ENCODE measurements at places on chromosomes 16 and 17.
A peak's percentile ranks its signal among the peaks of the same experiment; 100 is the strongest.

- no peak for DNase-seq
Measured at GRCh38 chr16:12553191-12553590, 250.5 kb downstream of the CPPED1 start.

DNA sequence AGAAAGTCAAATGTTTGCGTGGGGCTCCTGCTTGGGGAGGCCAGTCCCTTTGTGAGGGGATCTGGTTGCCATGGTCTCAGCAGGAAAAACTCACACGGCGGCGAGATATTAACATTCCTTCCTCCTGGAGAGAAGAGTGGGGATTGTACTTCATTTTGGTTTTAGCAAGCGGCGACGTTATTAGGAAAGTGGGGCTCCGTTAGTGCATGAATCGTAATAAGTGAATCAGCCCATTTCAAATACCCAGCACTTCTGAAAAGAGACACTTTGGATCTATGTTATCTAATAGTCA, 41.6 kb upstream of the METRNL start:
- DNase-seq: no peak

DNA sequence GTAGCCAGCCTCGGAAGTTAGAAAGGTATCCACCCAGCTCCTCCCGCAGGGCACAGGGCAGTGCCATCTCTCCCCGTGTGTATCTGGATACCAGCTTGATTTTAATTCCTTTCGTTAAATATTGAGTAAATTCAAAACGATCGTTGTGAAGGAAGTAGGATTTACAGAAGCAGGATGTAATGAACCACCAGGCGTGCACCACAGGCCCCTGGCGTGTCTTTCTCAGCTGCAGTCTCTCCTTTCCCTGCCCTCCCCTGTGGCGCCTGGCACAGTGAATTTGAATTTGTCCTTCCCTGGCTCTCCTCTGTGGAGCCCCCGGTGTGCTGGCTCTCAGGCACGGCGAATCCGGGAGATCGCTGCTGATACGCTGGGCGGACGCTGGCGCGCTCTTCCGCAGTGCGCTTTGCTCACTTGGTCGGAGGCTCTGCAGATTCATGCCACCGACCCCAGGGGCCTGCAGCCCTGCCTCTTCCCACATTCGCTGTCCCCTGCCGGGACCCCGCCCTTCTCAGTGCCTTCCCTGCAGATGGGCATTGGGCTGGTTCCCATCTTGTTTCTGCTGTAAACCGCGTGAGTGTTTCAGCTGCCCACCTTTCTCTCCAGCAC, 164.6 kb downstream of the RPTOR start:
- no peak for DNase-seq

- no peak for DNase-seq
Measured at GRCh38 chr16:88635671-88636319, 2.6 kb upstream of the IL17C start.

- no peak for DNase-seq
Measured at GRCh38 chr17:34172390-34172918, 82.6 kb upstream of the CCL2 start.

DNA sequence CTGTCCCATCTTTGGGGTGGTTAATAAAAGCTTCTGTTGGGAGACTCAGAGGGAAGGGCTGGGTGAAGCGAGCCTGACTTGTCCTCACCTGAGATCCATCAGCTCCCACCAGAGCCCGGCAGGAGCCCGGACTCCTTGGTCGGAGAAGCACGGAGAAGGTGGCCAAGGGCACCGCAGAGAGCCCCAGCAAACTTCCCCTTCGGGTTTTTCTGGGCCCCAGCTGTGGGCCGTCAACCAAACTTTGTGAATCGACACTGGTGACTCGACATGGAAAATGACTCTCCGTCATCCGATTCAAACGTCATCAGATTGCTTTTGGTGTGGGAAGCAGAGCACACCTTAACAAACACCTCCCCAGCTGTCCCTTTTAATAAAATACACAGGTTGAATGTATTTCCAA, 21.4 kb downstream of the ENPP7 start:
- no peak for DNase-seq

- no peak for DNase-seq
Measured at GRCh38 chr16:12896562-12896961, 4.8 kb upstream of the SHISA9 start.

DNA sequence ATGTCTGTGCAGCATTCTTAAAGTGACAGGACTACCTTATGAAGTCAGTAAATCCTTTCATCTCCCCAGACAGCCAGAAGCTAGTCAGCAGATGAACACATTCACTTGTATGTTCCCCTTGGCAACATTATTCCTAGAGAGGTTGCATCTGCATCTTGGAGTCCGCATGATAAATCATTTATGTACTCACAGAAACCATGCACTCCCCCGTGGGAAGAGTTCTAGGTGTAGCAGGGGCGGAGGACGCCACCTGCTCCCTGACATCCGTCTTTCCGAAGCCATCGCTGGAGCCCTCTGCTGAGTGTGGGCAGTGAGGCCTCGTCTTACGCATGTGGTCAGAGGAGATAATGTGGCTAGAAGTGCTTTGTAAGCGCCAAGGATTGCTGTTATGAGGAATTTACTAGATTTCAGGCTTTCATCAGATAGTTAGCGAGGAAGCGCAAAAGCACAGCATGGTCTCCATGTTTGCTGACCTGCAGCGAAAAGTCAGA, 144.5 kb downstream of the RPTOR start:
- DNase-seq: no peak

DNA sequence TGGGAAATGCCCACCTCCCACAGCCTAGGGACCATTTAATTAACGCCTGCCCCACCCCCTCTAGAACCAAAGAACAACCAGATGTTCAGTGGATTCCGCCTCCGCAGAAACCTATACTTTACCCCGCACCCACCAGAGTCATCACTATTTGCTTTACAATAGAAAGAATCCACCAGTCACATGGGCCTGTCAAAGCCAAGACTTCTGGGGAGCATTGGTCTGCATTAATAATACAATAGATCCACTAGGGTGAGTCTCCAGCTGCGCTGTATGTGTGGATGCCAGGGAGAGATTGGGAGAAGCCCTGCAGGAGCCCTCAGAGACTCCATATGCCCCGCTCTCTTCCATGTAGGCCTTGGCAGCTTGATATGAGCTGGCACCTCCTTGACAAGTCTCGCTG, 31.3 kb downstream of the CLEC19A start:
- DNase-seq: no peak

GRCh38 chr17:6195123-6195522, 124.9 kb downstream of the WSCD1 start:
- DNase-seq: no peak

DNA sequence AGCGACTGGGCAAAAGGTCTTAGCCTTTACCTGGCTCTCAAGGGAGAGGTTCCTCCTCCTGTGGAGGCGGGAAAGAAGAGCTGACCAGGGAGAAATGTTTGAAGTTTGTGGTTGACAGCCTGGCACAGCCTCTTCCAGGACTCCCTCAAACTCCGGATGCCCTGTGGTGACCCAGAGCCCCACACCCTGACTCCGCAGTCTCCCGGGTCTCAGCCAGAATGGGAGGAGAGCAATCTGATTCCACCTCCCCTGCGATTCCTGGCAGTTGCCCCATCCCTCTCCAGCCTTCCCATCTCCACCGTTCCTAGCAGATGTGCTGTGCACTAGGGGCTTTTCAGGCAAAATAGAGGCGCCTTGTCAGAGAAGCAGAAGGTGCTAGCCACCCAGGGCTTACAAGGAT, 5.5 kb upstream of the DNAI2 start:
- DNase-seq: no peak

DNA sequence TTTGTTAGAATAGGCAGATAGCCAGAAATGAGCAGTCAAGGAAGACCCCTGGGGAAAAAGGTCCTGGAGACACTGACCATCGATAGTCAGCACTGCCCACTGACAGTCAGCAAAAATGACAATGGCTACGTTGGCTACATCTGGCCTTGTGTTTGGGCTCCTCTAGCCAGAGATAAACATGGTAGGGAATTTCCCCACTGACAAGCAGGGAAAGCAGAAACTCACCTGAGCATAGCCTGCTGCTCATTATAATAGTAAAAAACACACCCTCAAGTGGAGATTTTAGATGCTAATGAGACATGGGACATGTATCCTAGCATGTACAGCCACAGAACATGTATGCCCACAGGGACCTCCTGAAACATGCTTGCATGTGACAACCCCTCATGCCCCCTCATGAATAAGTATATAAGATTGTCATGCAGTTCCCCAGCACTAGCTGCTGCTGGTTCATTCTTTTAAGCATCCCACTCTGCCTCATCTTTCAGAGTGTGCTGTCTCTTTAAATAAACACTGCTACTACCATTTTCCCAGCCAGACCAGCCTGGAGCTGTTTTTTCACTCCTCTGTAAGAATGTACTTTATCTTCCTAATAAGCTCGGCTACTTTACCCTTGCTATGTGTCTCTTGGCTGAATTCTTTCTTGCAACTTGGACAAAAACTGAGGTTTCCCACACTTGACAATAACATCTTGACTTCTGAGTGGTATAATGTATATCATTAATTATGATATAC, 550.1 kb upstream of the CDH8 start:
- no peak for DNase-seq

DNA sequence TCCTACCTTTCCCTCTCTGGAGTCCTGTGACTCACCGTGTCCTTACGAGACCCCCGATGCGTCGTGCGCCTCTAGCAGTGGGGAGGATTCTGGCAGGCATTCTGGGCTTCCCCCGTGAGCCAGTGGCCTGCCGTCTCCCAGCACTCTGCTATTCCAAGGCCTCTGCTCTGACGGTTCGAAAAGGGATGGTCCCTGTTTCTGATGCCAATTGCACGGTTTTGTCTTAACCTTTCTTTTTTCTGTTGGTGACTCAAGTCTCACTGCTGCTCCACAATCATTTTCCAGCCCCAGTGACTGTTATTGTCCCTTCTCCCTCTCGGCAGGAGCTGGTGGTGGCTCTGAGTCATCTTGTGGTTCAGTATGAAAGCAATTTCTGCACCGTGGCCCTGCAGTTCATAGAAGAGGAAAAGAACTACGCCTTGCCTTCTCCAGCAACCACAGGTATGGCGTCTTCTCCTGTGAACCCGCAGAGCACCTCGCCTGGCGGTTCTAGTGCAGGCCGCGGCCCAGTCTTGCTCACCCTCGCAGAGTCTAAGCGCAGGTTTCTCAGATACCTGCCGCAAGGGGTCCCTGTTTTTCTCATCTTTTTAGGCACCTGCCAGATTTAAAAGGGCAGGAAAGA, 100.1 kb upstream of the CHMP6 start:
- DNase-seq: peak; percentile 33

DNA sequence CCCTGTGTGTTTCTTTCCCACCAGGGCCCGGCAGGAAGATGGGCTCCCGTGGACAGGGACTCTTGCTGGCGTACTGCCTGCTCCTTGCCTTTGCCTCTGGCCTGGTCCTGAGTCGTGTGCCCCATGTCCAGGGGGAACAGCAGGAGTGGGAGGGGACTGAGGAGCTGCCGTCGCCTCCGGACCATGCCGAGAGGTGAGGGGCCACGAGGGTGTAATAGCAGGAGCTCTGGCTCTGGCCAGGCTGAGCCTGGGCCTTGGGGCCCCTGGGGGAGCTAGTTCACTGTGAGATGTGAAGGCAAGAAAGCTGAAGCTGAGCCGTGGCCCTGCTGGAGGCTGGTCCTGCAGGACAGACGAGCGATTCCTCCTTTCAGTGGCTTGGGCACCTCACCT, 20.0 kb downstream of the C1QTNF1 start:
- no peak for DNase-seq

- DNase-seq: no peak
Measured at GRCh38 chr16:12111223-12111622, 134.7 kb downstream of the SNX29 start.

DNA sequence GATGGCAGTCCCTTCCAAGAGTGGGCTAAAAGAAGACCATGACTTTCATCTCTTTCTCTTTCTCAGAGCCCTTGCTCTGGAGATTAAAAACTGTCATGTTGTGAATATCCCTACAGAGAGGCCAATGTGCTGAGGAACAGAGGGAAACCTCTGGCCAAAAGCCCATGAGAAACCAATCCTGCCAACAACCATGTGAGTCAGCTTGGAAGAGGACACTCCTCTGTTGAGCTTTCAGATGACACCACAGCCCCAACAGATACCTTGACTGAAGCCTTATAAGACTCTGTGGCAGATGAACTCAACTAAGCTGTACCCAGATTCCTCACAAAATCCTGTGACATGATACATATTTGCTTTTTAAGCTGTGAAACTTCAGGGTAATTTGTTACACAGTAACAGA, 19.6 kb downstream of the CPPED1 start:
- no peak for DNase-seq

DNA sequence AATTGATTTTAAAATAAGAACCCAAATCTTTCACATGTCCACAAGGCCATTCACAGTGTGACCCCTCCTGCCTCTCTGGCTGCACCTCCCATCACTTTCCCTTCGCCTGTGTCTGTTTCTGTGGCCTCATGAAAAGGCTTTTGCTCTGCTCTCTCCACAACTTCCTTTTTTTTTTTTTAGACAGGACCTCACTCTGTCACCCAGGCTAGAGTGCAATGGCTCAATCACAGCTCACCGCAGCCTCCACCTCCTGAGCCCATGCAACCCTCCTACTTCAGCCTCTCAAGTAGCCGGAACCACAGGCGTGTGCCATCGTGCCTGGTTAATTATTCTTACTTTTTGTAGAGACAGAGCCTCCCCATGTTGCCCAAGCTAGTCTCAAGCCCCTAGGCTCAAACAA, 197.1 kb downstream of the ABCC12 start:
- no peak for DNase-seq

GRCh38 chr17:70521821-70522256, 352.5 kb downstream of the KCNJ2 start:
- no peak for DNase-seq

- no peak for DNase-seq
Measured at GRCh38 chr17:8288336-8289102, at the start of gene RANGRF. TSS of gene RANGRF (plus strand) at chr17:8288670. CDS start at chr17:8288789, 119 bp downstream.

- DNase-seq: no peak
Measured at GRCh38 chr16:10339777-10340732, 45.8 kb upstream of the ATF7IP2 start.

GRCh38 chr17:42230225-42230624, 35.9 kb upstream of the GHDC start:
- DNase-seq: no peak

DNA sequence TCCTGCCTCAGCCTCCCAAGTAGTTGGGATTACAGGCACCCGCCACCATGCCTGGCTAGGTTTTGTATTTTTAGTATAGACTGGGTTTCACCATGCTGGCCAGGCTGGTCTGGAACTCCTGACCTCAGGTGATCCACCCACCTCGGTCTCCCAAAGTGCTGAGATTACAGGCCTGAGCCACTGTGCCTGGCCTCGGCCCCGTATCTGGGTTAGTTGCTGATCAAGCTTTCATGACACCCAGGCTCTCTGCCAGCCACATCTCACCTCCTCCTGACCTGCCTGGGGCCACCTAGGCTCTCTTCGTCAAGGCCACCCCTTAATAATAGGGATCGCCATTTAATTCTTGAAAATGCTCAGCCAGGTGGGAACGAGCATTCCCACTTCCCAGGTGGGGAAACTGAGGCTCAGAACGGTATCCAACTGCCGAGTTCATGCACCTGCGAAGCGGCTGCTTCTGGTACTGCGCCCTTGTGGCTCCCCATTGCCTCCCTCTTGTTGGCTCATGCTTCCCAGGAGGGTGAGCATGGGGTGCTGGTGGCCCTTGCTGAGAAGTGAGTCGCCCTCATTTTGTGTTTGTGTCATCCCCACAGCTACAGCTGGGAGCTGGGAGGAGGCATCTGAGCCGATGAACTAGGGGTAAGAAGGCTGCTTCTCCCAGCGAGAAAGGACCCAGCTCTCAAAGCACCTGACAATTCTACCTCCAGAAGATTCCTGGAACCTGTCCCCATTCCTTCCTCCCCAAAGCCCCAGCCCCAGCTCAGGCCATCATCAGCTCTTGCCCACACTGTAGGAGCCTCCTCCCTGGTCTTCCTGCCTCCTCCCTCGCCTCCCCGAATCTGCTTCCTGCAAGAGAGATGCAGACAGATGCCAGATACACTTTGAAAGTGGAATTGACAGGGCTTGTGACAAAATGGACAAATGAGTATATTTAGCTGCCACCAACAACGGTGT, 17.3 kb upstream of the SNN start:
- DNase-seq: no peak
